BE2C (cell line): ENCODE measurements at places on chromosomes 6 and 20.

- DNase-seq = peak; percentile 46
Observed at GRCh38 chr6:89281779-89282246, 33.3 kb downstream of the GABRR2 start.

GRCh38 chr20:63080411-63080810, 73.6 kb upstream of the BHLHE23 start:
- DNase-seq = peak; percentile 3

- no peak for DNase-seq
Observed at GRCh38 chr20:57082357-57082945, 184.0 kb downstream of the BMP7 start.

DNA sequence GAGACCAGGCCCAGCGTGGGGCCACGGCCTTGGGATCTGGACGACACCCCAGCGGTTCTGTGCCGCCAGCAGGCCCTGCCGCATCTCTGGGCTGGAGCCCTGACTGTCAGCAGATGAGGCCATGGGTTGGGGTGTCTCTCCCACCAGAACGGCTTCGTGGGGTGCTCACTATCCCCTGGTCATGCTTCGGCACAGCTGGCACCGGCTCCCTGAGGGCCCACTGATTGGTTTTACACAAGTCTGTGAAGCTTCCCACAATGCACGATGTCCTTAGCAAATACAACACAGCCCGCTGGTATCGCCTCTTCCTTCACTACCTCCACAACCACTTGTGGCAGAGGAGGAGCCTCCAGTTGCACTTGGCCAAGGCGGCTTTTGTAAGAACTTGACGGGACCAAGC, 94.3 kb downstream of the THBS2 start:
- DNase-seq = no peak

DNA sequence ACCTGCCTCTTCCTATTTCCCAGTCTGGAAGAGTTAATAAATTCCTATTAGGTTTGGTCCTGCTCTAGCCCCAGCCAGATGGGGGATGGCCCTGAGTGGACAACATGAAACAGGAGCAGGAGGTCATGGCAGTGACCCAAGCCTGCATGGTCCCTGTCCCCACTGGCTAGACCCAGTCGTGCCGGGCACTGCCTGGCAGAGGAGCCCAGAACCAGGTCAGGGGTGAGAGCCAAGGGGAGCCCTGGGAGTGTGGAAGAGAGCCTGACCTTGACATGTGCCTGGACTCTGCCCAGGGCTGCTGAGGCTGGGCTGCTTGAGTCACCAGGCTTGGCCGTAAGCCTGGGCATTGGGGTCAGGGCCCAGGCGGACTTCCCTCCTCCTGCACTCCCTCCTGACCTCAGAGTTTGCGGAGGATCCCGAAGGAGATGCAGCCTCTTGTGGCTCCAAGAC, 3.6 kb downstream of the AVP start:
- DNase-seq = no peak

DNA sequence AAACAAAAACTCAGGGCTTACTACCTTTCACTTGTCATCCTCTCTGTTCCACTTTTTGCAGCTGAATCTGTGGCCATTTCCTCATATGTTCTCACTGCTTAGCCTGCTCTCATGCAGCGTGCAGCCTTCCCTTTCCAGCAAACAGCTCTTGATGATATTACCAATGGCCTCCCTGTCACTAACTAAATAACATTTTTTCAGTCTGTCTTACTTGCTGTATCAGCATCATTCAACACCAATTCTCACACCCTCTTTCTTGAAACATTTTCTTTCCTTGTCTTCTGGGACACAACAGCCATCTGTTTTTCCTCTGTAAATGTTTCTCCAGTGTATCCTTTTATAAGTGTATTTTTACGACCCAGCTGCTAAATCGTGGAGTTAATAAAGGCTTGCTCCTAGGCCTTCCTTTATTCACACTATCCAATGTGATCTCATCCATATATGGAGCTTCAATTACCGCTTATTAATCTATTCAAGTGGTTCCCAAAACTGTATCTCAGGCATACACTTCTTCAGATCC, 523.6 kb upstream of the RNF217 start:
- no peak for DNase-seq

- DNase-seq = no peak
Observed at GRCh38 chr6:142240179-142240578, 61.6 kb upstream of the ADGRG6 start.

DNA sequence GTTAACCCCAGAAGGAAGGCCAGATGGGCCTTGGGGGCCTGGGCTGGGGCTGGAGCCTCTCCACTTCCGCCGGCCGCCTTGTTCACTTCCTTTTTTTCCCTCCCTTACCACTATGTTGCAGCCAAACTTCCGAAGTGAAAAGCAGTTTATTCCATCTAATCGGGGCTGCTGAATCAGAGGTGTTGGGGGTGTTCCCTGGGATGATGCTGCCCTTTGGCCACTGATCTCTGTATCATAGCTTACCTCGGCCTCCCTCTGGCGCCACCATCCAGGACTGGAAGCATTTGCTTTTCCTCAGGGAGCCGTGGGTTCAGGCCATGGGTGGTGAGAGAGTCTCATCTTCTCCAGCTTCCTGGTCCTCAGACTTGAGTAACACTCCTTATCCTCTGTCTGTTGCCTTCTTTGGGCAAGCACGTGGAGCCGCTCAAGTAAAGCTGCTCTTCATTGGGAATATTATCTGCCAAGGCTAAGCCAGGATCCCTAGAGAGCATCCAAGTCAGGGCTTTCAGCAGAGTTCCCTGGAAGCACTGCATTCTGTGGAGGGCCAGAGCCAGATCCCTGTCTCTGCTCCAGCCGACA, 39.6 kb downstream of the SLX4IP start:
- DNase-seq = no peak

- no peak for DNase-seq
Observed at GRCh38 chr6:148959008-148959407, 212.2 kb downstream of the UST start.

DNA sequence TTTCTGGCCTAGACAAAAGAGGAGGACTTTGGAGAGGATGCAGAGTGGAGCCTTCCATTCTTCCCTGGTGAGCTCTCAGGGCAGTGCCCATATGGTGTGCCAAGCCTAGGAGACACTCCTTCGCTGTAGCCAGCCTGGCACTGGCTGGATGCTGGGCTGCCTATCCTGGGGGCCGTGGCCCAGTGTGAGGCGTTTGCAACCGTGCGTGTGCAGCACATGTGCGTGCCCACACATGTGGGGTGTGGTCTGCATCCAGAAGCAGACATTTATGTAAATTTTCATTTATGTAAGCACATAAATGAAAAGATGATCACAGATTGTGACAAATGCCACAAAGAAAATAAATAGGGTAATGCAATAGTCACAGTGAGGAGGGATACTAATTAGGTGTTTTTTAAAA, 35.8 kb upstream of the ZNF831 start:
- DNase-seq = no peak

- no peak for DNase-seq
Observed at GRCh38 chr20:23021541-23021940, 13.6 kb upstream of the SSTR4 start.

DNA sequence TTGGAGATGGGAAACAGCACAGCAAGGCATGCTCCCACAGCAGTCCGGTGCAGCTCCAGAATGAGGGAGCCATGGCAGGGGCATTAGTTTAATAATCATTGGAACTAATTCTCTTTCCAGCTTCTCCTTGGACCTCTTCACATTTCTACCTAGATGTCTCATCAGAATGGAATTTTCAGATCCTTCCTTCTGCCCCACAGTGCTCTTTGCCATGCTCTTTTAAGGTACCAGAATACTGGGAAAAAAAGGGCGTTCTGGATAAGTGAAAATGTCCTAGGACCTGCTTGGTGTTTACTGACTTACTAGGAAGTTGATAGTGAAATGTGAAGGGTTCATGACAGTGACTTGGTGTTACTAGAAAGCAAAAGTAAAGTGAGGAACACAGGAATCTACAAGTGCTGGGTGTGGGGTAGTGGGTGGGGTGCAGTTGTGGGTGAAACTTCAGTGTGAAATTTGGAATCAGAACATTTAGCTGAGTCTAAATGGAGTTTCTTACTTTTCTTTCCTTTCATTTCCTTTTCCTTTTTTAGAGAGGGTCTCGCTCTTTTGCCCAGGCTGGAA, 207.1 kb downstream of the ARID1B start:
- DNase-seq = no peak

- DNase-seq = no peak
Observed at GRCh38 chr6:168152306-168152963, 73.4 kb upstream of the FRMD1 start.

DNA sequence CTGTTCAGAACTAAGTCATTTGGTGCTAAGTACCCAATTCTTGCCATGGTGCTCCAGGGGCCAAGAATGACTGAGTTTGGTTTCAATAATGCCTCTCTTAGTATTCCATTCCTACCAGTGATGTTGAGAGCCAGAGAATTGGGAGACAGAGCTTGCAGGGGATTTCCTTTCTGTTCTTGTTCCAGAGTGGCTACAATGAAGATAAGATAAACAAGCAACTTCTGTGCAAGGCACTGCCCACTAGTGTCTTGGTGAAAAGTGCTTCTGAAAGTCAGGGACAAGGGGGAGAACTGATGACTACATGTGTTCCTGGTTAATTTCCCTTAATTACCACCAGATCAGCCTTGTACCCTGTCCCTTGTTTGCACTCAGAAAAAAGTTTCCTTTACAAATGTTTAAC, 421.6 kb downstream of the BCKDHB start:
- no peak for DNase-seq

GRCh38 chr20:8755340-8756118, 313.4 kb upstream of the PLCB4 start:
- DNase-seq = no peak

DNA sequence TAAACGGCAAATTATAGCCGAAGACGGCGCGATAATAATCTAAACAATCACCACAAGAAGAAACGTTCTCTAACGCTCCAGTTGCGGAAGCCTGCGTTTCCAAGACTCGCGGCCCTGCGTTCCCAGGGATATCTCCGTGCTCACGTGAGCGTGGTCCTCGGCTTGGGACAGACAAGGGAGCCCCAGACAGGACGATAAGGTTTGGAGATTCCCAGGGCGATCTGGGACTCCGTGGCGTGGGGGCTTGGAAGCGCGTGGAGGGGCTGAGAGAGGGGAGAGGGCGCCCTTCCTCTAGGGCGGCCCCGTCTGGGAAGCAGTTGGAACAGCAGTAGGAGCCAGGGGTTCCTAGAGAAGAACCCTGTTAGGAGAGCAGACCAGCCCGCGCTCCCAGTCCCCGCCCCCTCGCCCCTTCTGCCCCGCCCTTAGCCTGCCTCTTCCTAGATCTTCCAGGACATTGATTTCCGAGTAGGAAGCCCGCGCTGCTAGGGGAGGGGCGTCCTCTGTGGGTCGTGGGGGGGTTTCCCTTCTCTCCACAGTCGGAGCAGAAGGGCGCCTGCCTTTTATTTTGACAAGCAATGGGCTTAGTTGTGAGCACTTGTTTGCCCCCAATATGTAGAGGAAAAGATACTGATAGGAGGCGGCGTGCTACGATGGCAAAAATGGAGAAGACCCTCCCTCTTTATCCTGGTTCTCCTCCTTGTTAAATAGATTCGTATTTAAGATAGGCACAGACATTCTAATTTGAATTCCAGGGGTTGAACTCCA, 10.6 kb downstream of the NRN1 start:
- DNase-seq = peak; percentile 88

- no peak for DNase-seq
Observed at GRCh38 chr6:81682235-81682795, 70.2 kb downstream of the TENT5A start.

DNA sequence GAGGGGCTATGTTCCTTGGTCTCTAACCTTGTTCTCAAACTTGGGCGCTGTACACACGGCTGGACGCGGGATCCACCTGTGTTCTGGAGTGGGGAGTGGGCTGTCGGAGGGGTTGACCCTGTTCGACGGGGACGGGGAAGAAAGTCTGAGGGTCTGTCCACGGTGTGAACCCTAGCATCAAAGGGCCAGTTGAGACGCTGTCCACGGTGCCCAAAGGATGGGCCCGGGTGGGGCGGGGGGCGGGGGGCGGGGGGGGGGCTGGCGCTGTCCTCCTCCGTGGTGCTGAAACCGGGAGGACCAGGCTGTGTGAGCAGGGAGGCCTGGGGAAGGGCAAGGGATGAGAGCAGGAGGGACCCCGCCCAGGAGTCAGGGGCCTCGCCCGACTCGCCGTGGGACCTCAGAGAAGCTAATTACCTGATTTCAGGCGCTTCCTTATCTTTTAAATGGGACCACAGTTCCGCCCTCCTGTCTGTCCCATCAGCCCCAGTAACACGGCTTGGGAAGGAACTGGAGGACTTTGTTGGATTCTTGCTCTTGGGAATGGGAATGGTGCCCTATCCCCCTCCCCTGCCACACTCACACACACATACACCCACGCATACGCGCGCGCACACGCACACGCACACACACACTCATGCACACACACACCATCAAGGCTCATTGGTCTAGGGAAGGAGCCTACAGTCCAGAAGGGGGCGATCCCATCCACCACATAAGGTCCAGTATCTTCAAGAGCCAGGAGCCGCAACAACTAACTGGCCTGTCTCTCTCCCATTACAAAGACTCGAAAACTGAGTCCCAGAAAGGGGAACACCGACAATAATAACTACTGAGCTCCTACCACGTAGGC, 1.0 kb upstream of the VSTM2L start:
- peak; percentile 64 for DNase-seq

DNA sequence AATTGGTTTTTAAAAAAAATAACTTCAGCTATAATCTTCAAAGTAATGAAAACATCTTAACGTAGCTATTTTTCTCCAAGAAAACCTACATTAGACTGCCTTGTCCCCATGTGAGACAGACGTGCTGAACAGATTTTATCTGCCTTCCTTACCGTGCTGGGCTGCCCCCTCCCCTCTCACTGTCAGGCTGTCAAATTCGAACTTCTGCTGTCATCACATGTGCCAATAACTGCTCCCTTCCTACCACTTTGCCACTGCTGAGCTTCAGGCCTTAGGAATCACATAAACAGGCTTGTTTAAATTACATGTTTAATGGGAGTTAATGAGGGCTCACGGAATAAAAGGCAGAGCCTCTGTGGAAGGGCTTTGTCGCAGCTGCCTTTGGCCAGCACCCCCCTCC, 77.0 kb upstream of the NHSL1 start:
- DNase-seq = no peak

GRCh38 chr6:168528474-168529095, 87.6 kb downstream of the SMOC2 start:
- DNase-seq = no peak

DNA sequence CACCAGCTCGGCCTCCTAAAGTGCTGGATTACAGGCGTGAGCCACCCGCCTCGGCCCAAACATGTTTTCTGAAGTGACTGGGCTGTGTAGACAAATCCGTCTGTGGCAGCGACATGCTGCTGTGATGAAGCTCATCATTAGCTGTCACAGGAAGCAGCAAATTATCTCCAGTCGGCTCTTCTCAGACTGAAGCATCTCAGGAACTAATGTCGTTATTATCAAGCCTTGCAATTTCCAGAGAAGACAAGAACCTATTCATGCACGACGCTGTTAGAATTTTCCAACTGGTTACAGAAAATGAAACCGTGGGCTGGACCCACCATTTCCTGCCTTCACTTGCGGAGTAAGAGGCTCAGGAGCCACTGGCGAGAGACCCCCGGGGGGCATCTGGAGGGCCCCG, 17.1 kb upstream of the NTSR1 start:
- no peak for DNase-seq

GRCh38 chr6:788058-788457, 95.1 kb upstream of the EXOC2 start:
- DNase-seq = no peak

- DNase-seq = peak; percentile 77
Observed at GRCh38 chr20:17536944-17537444, 5.8 kb upstream of the BFSP1 start.
